ENCODE measurements at places on chromosomes 2 and 18.

DNA sequence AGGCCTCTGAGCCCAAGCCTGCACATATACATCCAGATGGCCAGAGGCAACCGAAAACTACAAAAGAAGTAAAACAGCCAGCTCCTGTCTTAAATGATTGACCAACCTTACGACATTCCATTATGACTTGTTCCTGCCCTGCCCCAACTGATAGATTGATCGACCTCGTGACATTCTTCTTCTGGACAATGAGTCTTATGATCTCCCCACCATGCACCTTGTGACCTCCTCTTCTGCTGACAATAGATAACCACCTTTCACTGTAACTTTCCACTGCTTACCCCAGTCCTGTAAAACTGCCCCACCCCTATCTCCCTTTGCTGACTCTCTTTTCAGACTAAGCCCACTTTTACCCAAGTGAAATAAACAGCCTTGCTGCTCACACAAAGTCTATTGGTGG, 670.0 kb upstream of the PKDCC start:
- no peaks in the 10 kb centered on the region for H3K27me3 ChIP-seq
- H3K4me1 ChIP-seq: no peaks in the 10 kb centered on the region
- H3K27ac ChIP-seq: no peak overlapping the region

DNA sequence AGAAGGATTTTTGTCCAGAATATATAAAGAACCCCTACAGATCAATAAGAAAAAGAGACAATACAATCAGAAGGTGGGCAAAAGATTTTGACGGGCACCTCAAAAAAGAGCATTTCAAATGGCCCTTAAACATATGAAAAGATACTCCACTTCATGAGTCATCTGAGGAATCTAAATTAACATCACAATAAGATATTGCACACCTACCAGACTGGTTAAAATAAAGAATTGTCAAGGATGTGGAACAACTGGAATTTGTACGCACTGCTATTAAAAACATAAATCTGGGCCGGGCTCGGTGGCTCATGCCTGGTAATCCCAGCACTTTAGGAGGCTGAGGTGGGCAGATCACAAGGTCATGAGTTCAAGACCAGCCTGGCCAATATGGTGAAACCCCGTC, 17.0 kb upstream of the NCOA1 start:
- H3K27ac ChIP-seq: no peak overlapping the region
- H3K36me3 ChIP-seq: no peaks in the 10 kb centered on the region
- no peak for ATAC-seq
- H3K4me3 ChIP-seq: no peak overlapping the region
- H3K27me3 ChIP-seq: peaks cover 2% of the 10 kb centered on the region

DNA sequence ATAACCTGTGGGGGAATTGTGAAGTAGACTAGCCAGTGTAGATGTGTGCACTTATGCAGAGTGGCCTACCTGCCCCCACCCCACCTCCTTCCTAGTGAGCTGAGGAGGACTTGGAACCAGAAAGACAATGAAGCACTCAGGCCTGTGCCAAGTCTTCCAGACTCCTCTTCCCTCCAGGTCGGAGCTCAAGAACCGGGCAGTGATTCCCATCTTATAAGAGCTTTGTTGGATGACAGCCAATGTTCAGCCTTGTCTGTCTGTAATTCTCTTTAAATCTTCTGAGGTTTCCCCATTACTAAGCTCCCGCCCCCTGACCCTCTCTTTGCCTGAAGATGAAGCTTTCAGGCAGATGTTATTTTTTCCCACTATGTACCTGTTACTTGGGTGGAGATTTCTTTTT, 121.0 kb downstream of the SMAD2 start:
- no peak overlapping the region for H3K4me3 ChIP-seq
- H3K27me3 ChIP-seq: no peaks in the 10 kb centered on the region
- no peaks in the 10 kb centered on the region for H3K36me3 ChIP-seq
- no peak for ATAC-seq
- no peak overlapping the region for H3K27ac ChIP-seq
- no peaks in the 10 kb centered on the region for H3K4me1 ChIP-seq

DNA sequence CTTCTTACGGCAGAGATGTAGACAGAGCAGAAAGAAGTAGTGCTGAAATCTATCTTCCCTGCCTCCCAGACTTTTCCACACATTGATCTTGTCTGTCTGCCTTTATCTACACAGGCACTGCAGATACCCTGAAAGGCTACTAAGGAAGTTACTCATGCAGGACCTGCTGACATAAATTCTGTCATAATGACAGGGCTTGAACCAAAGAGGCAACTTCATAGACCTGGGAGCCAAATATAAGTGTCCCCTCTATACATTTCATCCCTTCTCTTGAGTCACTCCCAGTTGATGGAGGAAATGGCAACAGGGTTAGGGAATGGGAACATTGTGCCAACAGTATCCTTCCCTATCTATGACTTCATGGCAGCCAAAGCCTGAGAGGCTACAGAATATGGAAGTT, 157.5 kb downstream of the TNS1 start:
- no peaks in the 10 kb centered on the region for H3K4me1 ChIP-seq
- H3K36me3 ChIP-seq: no peaks in the 10 kb centered on the region
- H3K4me3 ChIP-seq: no peak overlapping the region
- no peak overlapping the region for H3K27ac ChIP-seq

DNA sequence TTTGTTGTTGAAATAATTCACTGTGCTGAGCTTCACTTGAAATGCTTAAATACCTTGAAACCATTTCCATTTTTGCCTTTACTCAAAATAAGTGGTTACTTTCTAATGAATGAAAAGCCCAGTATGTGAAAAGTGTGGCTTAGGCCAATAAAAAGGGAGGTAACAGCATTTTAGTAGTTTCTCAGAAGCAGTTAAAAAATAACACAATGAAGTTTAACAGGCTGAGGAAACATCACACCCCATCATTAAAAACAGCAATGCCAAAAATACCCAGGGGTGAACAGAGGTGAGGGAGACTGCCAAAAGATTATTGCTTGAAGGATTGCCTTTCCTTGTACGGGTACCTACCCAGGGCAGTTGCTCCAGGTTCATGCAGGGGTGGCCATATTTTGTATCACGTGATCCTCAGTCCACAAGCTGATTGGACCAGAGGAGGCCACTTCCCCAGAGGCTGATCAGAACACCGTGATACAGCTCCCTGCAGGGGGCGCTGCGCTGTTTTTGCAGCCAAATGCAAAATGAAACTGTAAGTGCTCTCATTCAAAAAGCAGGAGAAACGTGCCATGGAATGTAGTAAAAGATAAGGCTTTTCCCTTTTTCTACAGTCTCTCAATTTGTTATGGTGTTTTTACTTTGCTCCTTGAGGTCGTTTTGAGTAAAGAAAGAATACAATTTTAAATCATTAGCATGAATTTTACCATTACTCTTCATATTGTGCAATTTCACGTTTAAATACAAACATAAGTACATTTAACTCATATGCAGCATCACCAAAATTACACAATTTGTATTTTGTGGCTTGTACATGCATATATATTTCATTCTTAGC, 70.2 kb upstream of the SH3BP4 start:
- peaks cover 20% of the 10 kb centered on the region for H3K27me3 ChIP-seq
- H3K4me1 ChIP-seq: no peaks in the 10 kb centered on the region
- peak; percentile 67 for ATAC-seq
- no peak overlapping the region for H3K4me3 ChIP-seq
- no peaks in the 10 kb centered on the region for H3K36me3 ChIP-seq
- no peak overlapping the region for H3K27ac ChIP-seq

- ATAC-seq: no peak
- H3K4me3 ChIP-seq: no peak overlapping the region
- no peak overlapping the region for H3K27ac ChIP-seq
- H3K4me1 ChIP-seq: no peaks in the 10 kb centered on the region
- peaks cover 6% of the 10 kb centered on the region for H3K27me3 ChIP-seq
These were observed 272.0 kb downstream of the SMAD2 start for GRCh38 chr18:47658498-47658897.

- H3K4me3 ChIP-seq: no peak overlapping the region
- H3K27ac ChIP-seq: no peak overlapping the region
- no peaks in the 10 kb centered on the region for H3K4me1 ChIP-seq
These were observed 55.8 kb downstream of the SLC8A1 start for GRCh38 chr2:40396124-40396523.

DNA sequence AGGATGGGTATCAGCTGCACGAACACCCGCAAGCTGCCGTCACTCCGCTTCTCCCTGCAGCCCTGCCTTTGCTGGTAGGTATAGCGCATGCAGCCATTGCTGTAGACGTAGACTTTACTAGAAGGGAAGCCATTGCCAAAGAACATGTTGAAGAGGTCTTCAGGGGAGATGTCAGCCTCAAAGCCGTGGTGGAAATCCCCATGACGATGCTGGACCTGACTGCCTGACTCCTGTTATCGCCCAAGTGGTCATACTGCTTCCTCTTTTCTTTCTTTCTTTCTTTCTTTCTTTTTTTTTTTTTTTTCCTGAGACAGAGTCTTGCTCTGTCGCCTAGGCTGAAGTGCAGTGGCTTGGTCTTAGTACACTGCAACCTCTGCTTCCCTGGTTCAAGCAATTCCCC, 68.7 kb upstream of the SPRED2 start:
- no peaks in the 10 kb centered on the region for H3K36me3 ChIP-seq
- H3K27me3 ChIP-seq: peaks cover 18% of the 10 kb centered on the region
- no peak overlapping the region for H3K27ac ChIP-seq

DNA sequence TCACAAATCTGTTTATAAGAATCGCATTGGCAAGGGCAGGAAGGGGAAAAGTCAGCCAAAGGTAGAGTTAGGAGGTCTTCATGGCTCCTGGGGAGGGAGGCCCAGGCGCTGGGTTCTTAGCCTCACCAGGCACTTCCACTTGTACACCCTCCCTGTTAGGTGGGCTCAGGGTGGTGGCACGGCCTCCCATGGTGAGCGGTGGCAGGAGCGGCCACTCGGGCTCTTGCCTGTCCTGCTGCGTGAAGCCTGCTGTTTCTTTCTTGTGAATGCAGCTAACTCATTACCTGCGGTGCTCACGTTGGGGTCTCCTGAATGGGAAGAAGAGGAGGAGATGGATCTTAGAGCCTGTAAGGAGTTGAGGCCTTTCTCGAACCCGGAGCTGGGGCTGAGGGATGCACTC, 40.8 kb downstream of the TOGARAM2 start:
- no peak for ATAC-seq
- H3K36me3 ChIP-seq: no peaks in the 10 kb centered on the region
- H3K4me1 ChIP-seq: peaks cover 14% of the 10 kb centered on the region
- H3K27ac ChIP-seq: peak overlapping the region; percentile 17
- H3K27me3 ChIP-seq: no peaks in the 10 kb centered on the region

- H3K36me3 ChIP-seq: no peaks in the 10 kb centered on the region
- no peak overlapping the region for H3K27ac ChIP-seq
- no peak for ATAC-seq
- no peaks in the 10 kb centered on the region for H3K27me3 ChIP-seq
- H3K4me3 ChIP-seq: no peak overlapping the region
These were observed 108.6 kb upstream of the TEKT4 start for GRCh38 chr2:94762600-94762999.

DNA sequence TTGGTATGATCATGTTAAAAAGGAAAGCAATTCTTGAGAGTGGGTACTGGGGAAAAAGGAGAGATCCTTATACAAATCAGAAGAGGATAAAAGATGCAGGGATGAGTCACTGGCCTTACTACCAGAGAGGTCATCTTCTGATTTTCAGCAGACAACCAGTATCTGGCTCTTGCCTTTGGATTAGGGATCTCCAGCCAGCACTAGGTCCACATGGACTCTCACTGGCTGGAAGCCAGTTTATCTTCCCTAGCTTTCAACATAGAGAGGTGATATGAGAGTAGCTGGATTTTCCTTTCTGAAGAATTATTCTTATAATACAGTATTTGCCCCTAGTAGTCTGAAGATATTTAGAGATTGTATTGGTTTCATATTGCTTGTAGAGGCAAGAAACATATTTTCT, 30.2 kb downstream of the CERKL start:
- ATAC-seq: no peak
- no peak overlapping the region for H3K27ac ChIP-seq
- H3K4me1 ChIP-seq: no peaks in the 10 kb centered on the region

DNA sequence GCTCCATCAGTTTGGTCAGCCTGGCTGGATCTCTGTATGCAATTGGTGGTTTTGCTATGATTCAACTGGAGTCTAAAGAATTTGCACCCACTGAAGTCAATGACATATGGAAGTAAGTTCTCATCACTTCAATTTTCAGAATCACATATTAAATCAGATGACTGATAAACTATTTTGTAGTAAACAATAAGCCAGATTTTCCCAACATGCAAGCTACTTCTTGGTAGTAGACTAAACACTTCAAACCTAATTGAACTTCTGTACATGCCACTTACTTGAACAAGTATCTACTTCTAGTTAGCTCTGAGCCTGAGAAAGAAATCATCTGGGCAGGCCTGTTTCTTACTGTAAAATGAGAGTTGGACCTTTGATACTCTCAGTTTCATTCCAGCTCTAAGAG, 11.4 kb downstream of the KLHL41 start:
- no peak overlapping the region for H3K4me3 ChIP-seq
- H3K27ac ChIP-seq: no peak overlapping the region
- H3K27me3 ChIP-seq: no peaks in the 10 kb centered on the region
- H3K36me3 ChIP-seq: no peaks in the 10 kb centered on the region
- H3K4me1 ChIP-seq: no peaks in the 10 kb centered on the region

DNA sequence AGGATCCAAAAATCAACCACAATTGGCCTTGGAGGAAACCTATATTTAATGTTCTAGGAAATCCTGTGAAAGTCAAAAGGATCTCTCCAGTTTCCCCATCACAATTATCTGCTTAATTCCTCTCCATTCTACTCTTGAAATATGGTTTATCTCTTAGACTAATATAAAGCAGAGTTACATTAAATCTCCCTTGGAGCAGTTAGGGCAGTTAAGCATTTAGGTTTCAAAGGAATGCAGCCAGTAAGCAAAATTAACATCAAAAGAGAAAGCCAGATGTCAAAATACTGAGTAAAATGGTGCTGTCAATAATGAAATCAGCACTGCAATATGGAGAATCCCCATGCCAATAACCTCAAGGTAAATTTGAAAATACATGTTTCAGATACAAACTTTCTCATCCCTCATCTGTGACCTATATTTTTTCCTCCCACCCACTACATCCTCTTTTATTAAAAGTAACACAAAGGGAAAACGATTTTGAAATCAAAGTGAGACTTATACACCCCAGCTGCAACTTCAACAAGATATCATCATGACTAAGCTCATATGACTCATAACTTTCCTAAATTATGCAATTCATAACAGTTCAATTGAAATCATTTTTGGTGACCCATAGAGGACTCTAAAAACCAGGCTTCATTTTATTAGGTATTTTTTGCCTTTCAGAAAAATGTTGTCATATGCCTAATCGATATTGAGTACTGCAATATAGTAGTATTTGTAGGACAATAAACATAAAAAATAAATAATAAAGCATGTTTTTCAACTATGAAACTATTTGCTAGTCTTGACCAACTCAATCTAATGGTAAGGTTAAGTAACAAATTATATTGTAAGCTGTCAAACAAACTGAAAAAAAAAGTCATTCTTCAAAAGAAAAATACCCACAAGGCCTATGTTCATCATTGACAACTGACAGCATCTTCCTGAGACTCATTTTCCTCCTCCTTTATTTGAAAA, 3.1 kb downstream of the ADAM17 start:
- H3K27ac ChIP-seq: peak overlapping the region; percentile 86
- peak; percentile 37 for ATAC-seq
- no peaks in the 10 kb centered on the region for H3K27me3 ChIP-seq
- H3K36me3 ChIP-seq: peaks cover 43% of the 10 kb centered on the region
- peak overlapping the region; percentile 89 for H3K4me3 ChIP-seq

GRCh38 chr2:159616286-159616701, at the start of gene BAZ2B:
BAZ2B (minus strand) TSS chr2:159616548; CDS start chr2:159478719, 137,829 bp downstream.
- peak within 1 kb of the TSS; percentile 92 for H3K4me3 ChIP-seq
- no peaks in the 10 kb centered on the region for H3K36me3 ChIP-seq
- peak within 1 kb of the TSS; percentile 87 for H3K27ac ChIP-seq
- peak; percentile 39 for ATAC-seq
- peaks cover 5% of the 10 kb centered on the region for H3K27me3 ChIP-seq
- H3K4me1 ChIP-seq: peaks cover 9% of the 10 kb centered on the region

Measured in activated T-helper 17 cell treated with anti-CD3 and anti-CD28 coated beads, Interleukin-2, amount 50 U/mL, for 72 hours (primary cell).